ENCODE measurements at places on chromosomes 2 and 18. TPM values are rescaled to one million over a fixed set of nuclear protein-coding genes. Genes with fewer than 3 reads are reported as not detected.
A peak's percentile ranks its signal among the peaks of the same experiment; 100 is the strongest.

The TLX2 gene
- total RNA-seq, result not detected

- no peak for DNase-seq
These were observed 152.5 kb downstream of the TAF4B start for GRCh38 chr18:26378701-26379100.

- no peak for DNase-seq
These were observed 44.5 kb upstream of the SERPINB2 start for GRCh38 chr18:63843008-63843407.

DNA sequence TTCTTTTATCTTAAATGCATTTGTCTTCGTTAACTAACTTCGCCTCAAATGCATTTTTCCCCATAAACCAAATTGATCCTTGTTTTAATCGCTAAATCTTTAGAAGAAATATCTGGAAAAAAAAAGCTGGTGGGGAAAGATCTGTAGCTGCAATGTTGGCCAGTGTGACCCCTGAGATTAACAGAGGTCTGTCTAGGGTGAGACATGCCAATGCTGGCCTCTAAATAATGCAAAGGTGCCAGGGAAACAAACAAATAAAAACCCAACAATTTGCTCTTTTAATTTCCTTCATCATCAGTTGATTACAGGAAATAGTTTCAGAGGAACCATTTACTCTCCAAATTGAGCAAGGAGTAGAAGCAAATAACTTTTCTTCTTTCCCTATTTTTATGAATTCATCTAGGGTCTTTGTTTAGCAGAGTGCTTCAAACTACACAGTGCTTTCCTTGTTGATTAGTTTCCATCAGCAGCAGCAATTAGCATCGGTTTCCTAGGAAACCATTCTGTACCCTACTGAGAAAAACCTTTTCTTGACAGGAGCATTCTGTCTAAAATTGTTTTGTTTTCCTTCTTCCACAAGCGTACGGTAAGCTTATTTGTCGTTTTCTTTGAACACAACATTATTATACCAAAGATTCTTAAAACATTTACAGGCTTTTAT, 100.5 kb upstream of the UNC80 start:
- DNase-seq, result no peak

DNA sequence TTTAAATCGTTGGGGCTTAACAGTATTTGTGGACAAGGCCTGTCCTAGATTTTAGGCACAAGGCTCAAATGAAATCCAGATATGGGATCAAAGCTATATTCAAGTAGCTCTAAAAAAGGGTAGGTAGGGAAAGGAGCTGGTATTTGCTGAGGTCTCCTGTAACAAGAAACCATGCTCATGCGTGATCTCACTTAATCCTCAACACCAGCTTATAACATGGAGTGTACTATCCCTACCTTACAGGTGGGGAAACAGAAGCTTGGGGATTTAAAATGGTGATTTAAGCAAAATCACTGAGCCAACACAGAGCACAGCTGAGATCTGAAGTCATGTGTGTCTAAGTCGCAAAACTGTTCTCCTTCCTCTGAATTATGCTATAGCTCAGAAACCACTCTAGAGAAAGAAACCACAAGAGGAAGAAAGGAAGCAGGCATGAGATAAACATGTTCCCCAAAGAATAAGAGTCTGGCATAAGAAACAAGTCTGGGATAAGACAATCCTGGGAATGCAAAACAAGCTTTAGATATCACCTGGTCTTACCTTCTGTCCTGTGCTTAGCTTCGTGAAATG, 43.1 kb downstream of the CYRIA start:
- no peak for DNase-seq

- DNase-seq, result no peak
These were observed 68.1 kb upstream of the SULT1C3 start for GRCh38 chr2:108171657-108172056.

DNA sequence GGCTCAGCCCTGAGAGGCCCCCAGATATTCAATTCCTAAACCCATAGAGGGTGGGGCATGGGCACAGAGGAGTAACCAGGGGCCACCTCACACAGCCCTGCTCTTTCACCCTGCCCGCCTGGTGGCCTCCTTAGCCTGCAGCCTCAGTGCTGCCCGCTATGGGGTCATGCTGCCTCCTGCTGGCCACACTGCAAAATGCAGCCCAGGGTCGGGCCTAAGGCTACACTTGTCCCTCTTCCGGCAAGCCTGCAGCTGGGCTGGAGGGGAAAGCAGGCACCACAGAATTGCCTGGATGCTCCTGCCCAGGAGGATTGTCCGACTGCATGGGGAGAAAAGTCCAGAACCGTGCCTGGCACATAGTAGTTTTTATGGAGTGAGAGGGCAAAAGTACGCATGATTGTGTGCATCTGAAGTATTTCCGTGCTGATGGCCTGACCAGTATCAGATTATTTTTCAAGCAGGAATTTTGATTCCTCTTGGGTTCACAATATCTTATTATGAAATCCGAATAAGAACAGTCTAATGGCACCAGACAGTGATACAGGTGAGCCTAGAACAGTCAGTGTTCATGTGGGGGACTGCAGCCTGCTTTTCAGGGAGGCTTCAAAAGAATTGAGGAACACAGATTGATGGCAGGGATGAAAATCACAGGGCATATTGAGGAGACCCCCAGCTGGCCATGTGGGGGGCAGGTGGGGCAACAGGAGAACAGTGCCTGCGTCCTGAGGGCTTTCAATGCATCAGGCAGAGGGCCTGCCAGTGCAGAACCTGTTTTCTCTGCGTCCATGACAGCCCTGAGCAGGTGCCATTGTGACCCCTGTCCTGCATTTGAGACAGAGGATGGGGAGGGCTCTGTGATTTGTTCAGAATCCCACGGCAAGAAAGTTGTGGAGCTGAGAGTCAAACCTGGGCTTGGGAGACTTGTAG, 51.2 kb upstream of the ALPP start:
- DNase-seq, result peak; percentile 29

All from pancreas (tissue), 10 donors.